Iris pigment epithelial cell (primary cell): ENCODE measurements at places on chromosomes 2 and 18.

DNA sequence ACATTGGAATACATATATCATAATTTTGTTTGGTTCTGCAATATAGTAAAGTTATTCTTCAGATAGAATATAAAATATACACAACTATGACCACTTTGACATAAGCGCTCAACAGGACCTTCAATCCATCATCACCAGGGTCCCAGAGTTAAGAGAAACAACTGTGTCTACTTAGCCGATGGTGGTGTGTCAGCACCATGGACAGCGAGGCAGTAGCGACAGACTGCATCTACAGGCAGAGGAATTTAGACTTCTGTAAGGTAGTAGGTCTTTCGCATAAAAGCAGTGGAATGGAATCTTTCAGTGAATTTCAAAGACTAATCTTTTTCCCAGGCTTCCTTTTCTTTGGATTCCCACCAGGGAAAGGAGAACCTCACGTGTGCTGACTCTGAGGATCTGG, 20.5 kb upstream of the LRPPRC start:
- peak; percentile 38 for DNase-seq

- DNase-seq, result no peak
Measured at GRCh38 chr2:162490052-162490717, 146.3 kb downstream of the GCA start.

DNA sequence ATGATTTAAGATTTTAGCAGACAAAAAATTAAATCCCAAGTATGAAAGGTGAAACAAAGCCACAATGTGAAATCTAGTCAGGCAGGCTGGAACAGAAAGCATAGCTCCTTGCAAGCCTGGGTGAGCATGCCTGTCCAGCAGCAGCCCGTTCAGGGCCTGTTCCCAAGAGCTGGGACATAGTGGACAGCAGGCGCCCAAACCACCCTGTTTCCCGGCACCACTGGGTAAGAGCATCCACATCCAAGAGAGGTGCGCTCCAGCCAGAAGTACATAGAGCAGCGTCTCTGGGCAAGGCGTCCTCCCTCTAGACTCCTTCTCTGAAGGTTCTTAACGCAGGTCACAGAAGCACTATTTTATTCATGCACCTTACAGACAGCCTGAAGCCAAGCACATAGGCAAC, 80.8 kb downstream of the DNER start:
- DNase-seq, result no peak

DNA sequence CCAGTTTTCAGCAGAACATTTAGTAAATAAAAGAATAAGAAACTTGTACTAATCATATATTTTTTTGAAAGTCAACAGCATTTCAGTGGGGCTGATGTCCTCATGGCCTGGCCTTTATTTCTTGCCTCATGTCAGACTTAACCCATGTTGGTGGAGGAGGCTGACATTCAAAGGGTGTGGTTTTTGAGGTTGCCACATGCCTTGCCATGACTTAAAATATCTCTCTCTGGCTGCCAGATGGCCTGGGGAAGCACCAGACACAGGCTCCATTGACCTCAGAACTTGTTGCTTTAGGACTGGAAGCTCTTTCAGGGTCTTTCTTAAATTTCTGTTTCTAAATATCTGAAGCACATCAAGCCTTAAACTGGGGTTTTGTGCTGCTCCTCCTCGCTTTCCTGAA, 32.5 kb upstream of the CD28 start:
- DNase-seq, result peak; percentile 63

DNA sequence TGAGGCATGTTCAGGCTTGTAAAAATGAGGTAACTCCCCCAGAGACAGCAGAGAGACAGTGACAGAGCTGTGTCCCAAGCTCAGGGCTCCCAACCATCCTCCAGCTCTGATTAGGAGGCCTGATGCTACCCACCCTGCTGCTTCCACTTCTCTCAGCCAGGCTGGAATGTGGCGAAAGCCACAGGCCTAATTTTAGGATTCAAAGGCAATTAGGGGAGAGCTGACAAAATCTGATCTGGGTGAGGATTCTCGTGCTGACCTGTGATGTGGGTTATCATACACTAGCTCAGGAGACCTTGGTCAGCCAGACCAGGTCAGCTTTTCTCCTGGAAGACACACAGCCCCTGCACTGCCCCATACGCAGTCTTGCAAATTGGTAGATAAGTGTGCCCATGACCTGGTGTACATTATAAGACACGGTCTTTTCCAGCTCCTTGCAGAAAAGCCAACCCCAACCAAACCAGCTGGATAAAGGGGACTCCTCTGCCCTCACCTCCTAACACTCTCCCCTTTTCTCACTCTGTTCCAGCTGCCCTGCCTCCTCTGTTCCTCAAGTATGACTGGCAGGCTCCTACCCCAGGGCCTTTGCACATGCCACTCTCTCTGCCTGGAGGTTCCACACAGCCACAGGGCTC, 225.9 kb downstream of the MGAT5 start:
- no peak for DNase-seq
